Colonic mucosa (tissue), 4 donors: ENCODE measurements at places on chromosomes 3 and 15. TPM values are rescaled to one million over a fixed set of nuclear protein-coding genes. Genes with fewer than 3 reads are reported as not detected.

DNA sequence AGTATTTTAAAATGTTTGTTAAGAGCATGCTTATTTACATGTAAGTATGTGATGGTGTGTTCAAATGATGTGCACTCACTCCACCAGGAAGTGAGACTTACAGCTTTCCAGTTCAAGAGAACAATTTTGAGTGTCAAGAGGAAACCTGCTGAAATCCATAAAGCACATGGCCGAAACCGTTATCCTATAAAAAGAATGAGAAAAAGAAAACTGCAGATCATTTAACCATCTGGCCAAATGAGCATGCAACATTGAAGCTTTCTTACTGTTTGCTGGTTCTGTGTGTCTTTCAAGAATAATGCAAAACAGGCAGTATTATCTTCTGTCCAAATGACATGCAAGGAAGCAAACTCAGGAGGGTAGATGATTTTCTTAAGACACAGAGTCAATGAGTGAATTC is 26.3 kb downstream of the GABRR3 start:
- H3K4me3 ChIP-seq: no peak overlapping the region
- H3K36me3 ChIP-seq: no peaks in the 10 kb centered on the region
- DNase-seq: no peak
- H3K27ac ChIP-seq: no peak overlapping the region
- H3K4me1 ChIP-seq: no peaks in the 10 kb centered on the region

DNA sequence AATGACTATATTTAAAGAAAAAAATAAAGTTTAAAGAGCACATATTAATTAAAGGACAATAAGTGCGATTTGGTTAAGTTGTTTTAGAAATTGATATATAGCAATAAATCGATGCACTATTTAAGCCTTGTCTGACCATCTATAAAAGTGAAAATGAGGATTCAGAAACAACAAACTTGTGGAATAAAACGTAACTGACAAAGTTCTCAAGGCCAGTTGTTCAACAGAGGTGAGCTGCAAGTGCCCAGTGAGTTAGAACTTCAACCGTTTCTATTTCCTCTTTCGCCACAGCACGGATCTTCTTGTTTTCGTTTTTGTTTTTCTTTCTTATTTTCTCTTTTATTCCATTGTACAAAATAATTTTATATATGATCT is 724.9 kb upstream of the ARRDC4 start:
- no peak overlapping the region for H3K27ac ChIP-seq
- no peak overlapping the region for H3K4me3 ChIP-seq
- H3K27me3 ChIP-seq: no peaks in the 10 kb centered on the region
- no peak for DNase-seq
- no peaks in the 10 kb centered on the region for H3K4me1 ChIP-seq

- no peak overlapping the region for H3K4me3 ChIP-seq
- peak overlapping the region; percentile 51 for H3K27ac ChIP-seq
- no peaks in the 10 kb centered on the region for H3K27me3 ChIP-seq
Observed at GRCh38 chr3:37139567-37140052, 34.8 kb downstream of the LRRFIP2 start.

DNA sequence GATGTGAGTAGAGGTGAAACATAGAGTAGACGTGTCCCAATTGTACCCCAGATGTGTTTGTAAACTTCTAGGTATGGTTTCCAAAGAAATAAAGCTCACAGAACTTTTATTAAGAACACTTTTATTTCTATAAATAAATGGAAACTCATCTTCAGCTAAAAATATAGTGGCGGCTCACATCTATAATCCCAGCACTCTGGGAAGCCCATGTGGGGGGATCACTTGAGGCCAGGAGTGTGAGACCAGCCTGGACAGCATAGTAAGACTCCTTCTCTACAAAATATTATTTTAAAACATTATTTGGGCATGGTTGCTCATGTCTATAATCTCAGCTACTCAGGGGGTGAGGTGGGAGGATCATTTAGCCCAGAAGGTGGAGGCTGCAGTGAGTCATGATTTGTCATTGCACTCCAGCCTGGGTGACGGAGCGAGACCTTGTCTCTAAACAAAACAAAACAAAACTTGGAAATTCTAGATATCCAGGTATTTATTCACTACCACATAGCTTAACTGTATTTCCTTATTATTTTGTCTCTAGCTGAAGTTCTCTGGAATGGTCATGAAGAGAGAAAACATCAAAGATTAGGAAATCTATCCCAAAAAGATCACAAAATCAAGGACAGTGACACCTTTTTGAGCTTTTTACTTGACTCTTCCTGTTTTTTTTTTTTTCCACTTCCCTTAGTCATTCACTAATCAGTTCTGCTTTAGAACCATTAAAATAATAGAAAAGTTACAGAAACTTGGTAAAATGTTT is 258.1 kb downstream of the TIGIT start:
- no peaks in the 10 kb centered on the region for H3K36me3 ChIP-seq
- H3K4me1 ChIP-seq: no peaks in the 10 kb centered on the region
- H3K27me3 ChIP-seq: no peaks in the 10 kb centered on the region
- no peak for DNase-seq
- no peak overlapping the region for H3K27ac ChIP-seq

GRCh38 chr3:171812811-171813210 is 2.5 kb upstream of the PLD1 start:
- DNase-seq: no peak
- H3K4me1 ChIP-seq: no peaks in the 10 kb centered on the region

DNA sequence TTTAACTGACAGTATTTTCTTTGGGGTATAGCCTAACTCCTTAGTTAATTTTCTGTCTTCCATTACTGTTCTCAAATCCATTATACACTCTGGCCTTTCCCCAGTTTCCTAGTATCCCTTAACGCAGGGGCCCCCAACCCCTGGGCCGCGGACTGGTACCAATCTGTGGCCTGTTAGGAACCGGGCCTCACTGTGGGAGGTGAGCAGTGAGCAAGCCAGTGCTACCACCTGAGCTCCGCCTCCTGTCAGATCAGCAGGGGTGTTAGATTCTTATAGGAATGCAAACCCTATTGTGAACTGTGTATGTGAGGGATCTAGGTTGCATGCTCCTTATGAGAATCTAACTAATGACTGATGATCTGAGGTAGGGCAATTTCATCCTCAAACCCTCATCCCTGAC is 75.1 kb downstream of the DOCK3 start:
- no peak for DNase-seq
- no peaks in the 10 kb centered on the region for H3K27me3 ChIP-seq
- H3K36me3 ChIP-seq: no peaks in the 10 kb centered on the region
- H3K4me3 ChIP-seq: no peak overlapping the region
- H3K27ac ChIP-seq: no peak overlapping the region
- H3K4me1 ChIP-seq: no peaks in the 10 kb centered on the region

DNA sequence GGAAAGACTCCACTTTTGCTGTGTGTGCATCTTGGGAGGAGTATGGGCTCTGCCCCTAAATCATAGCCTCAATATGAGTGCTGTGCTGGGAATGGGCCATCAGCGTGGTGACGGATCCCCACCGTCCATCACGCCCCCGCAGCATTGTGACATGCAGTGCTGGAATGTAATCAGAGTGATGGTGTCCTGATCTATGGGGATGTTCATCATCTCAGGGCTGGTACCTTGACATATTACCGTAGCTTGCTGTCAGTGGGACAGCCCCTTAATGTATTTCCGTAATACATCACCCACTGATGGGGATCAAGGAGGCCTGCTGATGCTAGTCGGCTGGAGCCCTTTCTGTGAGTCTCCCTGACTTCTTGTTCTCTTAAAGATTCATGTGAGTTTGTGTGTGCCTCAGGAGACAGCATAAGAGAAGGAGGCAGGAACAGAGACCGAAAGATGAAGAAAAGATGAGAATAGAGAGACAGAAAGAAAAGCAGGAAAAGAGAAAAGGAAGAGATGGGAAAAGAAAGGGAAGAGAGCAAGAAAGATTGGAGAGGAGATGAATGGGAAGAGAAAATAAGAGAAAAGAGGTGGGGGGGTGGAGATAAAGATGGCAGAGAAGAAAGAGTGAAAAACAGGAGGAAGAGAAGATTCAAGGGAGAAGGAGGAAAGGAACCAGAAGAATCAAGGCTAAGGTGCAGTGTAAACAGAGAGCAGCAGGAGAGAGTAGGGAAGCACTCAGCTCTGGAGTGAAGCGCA is 183.7 kb downstream of the RPLP1 start:
- no peaks in the 10 kb centered on the region for H3K4me1 ChIP-seq
- no peaks in the 10 kb centered on the region for H3K36me3 ChIP-seq
- no peak for DNase-seq
- no peak overlapping the region for H3K27ac ChIP-seq

LRTM1 gene
- not detected for total RNA-seq

TM6SF1 gene
- 1.5 TPM for total RNA-seq

SLC27A2 gene
- 55.7 TPM for total RNA-seq

GOLGA6L7 gene
- total RNA-seq: not detected
